ENCODE measurements at places on chromosomes 6 and 20.

DNA sequence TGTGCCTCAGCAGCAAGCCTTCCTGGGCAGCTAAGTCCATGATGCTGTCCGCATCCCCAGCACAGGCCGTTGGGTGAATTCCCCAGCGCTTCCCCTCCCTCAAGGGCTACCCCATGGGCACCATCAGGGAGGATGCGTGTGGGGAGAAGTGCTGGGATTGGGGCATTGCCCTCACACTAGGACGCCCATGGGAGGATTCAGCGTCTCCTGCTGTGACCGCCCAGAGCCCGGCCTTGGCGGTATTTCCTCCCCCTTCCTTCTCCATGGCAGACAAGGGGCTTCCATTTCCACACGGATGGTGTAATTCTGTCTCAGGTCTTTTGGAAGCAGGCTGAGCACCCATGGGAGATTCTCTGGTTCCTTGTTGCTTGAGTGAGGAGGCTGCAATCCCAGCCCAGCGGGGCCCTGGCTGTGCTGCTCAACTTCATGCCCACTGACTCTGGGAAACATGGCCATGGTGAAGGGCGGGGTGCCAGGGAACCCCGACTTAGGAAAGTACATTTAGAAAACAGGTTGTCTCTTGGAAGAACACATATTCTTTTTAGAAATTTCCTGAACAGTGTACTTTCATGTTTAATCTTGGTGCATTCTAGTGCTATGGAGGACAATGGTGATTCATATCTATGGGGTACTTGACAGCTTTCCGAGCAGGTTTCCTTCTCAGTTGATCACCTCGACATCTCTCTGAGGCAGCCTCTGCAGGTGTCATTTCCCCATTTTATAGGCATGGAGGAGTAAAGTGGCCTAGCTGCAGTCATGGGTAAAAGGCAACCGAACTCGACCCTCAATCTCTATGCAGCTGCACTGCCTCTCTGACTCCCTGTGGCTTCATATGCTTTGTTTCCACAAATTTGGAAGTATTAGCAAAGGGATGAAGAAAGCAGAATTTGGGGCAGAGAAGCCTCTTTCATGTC is 178.2 kb upstream of the CST7 start:
- DNase-seq: peak; percentile 3

DNA sequence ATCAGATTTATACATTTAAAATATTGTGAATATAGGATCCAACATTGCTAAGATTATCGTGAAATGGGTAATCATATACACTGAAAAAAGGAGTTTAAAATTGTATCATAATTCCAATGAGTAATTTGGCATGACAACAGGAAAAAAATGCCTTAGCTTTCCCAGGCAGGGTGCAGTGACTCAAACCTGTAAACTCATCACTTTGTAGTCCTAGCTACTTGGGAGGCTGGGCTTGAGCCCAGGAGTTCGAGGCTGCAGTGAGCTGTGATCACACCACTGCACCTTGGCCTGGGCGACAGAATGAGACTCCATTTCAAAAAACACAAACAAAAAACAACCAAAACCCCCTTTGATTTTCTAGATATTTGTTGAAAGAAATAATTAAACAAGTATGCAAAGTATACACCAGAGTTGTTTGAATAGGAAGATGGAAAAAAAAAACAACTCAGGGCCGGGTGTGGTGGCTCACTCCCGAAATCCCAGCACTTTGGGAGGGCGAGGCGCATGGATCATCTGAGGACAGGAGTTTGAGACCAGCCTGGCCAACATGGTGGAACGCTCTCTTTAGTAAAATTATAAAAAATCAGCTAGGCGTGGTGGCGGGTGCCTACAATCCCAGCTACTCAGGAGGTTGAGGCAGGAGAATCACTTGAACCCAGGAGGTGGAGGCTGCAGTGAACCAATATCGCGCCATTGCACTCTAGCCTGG is 98.7 kb downstream of the TRERF1 start:
- DNase-seq: no peak

GRCh38 chr20:4563534-4563933 is 158.2 kb upstream of the PRND start:
- peak; percentile 57 for DNase-seq

- no peak for DNase-seq
Measured at GRCh38 chr6:108157234-108157980, 8.4 kb upstream of the NR2E1 start.

- no peak for DNase-seq
Measured at GRCh38 chr6:75758061-75758460, 9.0 kb downstream of the MYO6 start.

DNA sequence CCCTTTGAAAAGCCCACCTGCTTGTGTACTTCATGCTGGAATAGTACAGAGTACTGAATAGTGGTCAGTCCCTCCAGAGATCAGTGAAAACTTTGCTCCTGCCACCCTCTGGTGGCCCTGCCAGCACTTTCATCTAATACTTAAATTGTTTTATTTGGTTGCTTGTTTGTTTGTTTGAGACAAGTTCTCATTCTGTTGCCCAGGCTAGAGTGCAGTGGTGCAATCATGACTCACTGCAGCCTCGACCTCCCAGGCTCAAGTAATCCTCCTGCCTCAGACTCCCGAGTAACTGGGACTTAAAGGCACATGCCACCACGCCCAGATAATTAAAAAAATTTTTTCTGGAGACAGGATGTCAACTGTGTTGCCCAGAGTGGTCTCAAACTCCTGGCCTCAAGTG is 9.1 kb downstream of the FAM83D start:
- DNase-seq: no peak

DNA sequence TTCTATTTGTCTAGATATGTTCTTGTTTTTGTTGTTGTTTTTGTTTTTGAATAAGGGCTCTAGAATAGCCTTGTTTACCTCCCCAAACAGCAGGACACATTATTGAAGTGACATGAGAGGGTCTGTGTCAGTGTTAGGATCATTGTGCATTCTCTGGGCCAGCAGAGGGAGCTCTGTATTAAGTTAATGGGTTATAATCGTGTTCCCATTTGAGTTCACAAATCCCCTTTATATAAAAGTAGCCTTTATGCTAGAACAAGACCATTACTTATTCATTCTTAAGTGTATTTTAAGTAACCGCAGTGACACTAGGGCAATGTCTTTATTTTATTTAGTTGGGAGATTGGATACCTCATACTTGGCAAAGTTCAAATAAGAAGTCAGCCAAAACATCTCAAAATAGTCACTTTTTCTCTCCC is 44.8 kb downstream of the STK4 start:
- peak; percentile 68 for DNase-seq

- no peak for DNase-seq
Measured at GRCh38 chr6:123169774-123170095, 173.7 kb downstream of the CLVS2 start.

GRCh38 chr20:52191916-52192718 is 538 bp upstream of the ZFP64 start:
- peak; percentile 55 for DNase-seq

DNA sequence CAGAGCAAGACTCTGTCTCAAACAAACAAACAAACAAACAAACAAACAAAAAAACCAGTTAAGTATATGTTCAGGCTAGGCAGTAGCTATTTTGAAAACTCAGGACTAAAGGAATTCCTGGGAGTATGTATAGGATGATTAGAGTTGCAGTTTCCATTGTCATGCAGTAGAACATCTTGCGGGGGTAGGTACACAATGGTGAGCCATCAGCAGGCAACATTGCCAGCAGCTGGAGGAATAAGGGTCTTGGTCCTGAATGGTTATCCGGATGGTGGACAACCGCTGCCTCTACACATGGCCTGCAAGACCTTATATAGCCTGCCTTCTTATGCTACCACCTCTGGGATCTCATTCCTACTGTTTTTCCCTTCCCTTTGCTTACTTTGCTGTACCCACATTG is 297.5 kb downstream of the SOX4 start:
- no peak for DNase-seq

DNA sequence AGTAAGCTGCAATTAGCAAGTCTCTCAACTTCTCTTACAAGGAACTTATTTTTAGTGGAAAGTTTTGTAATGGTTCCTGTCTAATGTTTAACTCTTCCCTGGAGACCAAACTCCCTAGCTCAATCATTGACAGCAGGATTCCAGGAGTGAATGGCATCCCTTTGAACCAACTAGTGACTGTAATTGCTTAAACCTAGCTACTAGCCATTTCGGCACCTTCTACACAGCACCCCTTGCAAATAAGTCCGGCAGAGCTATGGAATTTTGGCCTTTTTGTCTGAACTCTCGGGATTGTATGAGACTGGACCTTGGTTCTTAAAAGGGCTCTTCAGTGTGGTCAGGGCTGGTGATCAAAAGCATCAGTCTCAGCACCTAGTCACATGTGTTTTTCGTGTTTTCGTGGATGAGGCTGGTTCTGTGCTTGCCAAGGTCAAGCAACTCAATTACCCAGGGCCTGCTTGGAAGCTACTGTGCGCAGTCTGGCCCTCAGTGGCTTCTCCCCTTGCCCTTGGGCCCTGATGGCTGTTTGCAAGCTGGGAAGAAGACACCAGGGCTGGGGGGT is 135.3 kb upstream of the NEDD9 start:
- no peak for DNase-seq

DNA sequence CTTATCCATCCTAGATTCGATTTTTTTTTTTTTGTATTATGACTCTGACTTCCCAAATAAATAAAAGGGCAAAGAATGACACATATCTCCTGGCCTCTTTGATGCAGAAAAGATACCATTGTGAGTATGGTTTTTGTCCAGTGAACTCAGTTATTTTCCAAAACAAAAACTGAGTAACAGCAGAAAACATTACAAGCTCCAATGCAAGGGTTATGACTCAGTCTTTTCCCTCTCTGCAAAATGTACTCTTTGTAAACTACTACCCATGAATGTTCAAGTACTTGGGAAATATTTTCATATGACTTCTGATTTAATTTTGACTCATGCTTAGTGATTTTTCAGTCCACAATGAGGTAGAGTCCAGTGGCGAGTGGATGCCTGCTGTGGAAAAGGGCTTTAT is 355.3 kb downstream of the RNF144B start:
- no peak for DNase-seq

GRCh38 chr6:11654876-11655275 is 117.3 kb downstream of the TMEM170B start:
- peak; percentile 52 for DNase-seq

- DNase-seq: no peak
Measured at GRCh38 chr6:1362643-1363042, 26.7 kb upstream of the FOXF2 start.

- no peak for DNase-seq
Measured at GRCh38 chr6:157891544-157892362, 68.7 kb downstream of the SNX9 start.

DNA sequence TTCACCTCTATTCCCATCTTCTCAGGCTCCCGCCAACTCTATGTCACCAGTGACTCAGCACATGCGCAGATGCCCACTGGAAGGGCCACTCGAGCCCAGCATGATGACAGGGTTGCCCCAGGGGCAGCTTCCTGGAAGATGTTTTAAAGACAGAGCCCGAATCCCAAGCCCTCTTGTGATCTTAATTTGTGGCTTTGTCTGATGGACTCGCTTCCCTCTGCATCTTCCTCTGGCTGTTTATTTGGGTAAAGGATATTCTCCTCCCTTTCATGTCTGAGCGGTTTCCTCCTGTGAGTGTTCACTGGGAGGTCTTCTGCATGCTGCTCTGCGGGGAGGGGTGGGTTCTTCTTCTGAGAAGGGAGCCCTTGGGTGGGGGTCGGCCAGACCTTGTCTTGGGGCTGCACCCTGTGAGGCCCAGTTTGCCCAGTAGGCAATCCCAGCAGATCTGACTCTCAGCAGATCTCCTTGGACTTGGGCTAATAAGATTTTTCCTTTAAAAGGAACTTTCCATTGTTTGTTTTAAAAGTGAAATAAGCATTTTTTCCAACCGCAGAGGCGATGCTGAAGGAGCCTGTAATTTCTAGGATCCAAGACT is 401.0 kb downstream of the CDC5L start:
- DNase-seq: no peak

DNA sequence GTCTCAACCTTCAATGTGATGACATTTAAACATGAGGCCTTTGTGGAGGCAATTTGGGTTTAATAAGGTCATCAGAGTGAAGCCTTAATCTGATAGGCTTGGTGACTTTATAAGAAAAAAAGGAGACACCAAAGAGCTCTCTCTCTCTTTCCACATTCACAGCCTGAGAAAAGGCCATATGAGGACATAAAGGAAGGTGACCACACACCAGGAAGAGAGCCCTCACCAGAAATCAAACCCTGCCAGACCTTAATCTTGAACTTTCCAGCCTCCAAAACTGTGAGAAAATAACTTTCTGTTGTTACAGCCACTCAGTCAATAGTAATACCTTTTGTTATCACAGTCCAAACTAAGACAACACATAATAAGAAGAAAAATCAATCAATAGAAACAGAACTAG is 47.7 kb downstream of the COL12A1 start:
- DNase-seq: no peak

DNA sequence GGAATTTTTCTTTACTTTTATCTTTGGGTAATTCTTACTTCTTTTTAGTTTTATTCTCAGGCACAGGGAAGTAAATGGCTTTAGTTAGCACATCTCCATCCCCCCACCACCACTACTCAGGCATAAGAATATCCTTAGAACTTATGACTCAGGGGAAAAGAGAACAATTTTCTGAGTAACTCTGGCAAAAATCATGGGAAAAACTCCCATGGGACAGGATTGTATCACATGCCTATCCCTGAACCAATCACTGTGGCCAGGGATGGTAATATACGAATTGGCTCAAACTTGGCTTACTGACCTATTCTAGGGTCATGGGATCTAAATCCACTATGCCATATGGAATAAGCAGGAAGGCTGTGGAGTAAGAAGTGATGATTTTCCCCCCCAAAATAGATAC is 339.1 kb downstream of the BTBD3 start:
- DNase-seq: no peak

DNA sequence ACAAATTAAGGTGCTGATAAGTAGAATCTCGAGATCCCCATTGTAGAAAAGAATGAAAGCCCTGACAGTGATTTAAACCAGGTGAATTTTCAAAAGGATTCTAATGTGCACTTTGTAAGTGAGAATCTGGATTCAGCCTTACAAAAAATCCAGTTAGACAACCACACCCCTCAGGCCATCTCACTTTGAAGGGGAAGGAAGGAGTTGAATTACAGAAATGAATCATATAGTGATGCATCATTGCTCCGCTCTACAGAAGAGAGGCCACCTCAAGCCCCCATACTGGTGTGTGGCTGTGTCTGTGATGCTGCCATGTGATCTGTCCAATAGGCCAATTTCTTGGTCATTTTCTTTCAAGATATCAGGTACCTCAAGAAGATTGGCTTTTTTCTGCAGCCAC is 85.5 kb upstream of the NT5E start:
- DNase-seq: no peak

GRCh38 chr6:46046558-46047174 is 31.0 kb upstream of the CLIC5 start:
- DNase-seq: no peak

GRCh38 chr6:137661601-137662000 is 167.4 kb upstream of the OLIG3 start:
- no peak for DNase-seq

All from lung (tissue), 17 donors.